ENCODE measurements at places on chromosomes 6 and 20.

GRCh38 chr6:52356017-52356416 is 5.9 kb upstream of the PAQR8 start:
- no peak for DNase-seq

DNA sequence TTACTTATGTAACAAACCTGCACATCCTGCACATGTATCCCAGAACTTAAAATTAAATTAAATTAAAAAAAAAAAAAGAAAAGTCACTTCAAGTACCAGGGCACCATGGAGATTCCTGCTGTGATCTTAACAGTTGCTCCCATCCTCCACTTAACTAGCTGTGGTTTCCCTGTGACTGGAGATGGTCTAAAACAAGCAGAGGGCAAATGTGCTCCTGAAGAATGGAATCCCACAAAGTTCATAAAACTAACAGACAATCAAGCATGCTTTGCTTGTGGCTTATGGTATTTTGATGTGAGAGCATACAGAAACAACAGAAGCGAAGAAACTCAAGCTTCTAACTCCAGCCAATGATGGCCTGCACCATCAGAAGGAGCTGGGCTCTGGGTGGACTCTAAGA is 153.6 kb upstream of the KCNK16 start:
- no peak for DNase-seq

GRCh38 chr6:28206928-28207509 is 18.1 kb upstream of the ZSCAN9 start:
- DNase-seq: no peak

DNA sequence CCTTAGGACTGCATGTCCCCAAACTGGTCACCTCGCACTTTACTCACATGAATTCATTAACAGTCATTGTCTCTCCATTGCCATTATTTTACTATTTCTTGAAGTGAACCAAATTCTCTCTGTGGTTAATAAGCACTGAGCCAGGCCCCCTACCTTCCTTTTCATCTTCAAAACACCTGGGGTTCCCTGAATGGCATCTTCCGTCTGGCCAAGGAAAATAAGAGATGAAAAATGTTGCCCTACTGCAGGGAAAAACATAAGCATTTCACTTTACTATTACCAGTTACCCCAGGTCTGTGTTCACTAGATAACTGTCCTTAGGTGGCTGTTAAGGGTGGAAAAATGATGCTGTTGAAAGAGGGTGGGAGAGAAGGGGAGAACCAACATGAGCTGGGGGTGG is 10.0 kb upstream of the NKX2-2 start:
- DNase-seq: no peak

- DNase-seq: no peak
Observed at GRCh38 chr6:19142275-19142674, 694.9 kb upstream of the ID4 start.

- DNase-seq: no peak
Observed at GRCh38 chr6:108167449-108168089, 1.7 kb downstream of the NR2E1 start.

- no peak for DNase-seq
Observed at GRCh38 chr20:20580139-20580538, 132.3 kb downstream of the RALGAPA2 start.

GRCh38 chr20:52572687-52573086 is 381.1 kb upstream of the ZFP64 start:
- DNase-seq: no peak

- DNase-seq: no peak
Observed at GRCh38 chr6:128569732-128570679, 49.6 kb upstream of the PTPRK start.

DNA sequence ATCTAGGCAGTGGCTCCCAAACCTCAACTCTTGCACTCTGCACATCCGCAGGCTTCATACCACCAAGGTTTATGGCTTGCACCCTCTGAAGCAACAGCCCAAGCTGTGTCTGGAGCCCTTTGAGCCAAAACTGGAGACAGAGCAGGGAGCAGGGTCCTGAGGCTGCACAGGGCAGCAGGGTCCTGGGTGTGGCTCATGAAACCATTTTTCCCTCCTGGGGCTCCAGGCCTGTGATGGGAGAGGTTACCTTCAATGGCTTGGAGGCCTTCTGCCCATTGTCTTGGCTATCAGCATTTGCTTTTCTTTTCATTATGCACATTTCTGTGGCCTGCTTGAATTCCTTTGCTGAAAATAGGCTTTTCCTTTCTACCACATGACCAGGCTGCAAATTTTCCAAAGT is 6.3 kb upstream of the FAM184A start:
- no peak for DNase-seq

DNA sequence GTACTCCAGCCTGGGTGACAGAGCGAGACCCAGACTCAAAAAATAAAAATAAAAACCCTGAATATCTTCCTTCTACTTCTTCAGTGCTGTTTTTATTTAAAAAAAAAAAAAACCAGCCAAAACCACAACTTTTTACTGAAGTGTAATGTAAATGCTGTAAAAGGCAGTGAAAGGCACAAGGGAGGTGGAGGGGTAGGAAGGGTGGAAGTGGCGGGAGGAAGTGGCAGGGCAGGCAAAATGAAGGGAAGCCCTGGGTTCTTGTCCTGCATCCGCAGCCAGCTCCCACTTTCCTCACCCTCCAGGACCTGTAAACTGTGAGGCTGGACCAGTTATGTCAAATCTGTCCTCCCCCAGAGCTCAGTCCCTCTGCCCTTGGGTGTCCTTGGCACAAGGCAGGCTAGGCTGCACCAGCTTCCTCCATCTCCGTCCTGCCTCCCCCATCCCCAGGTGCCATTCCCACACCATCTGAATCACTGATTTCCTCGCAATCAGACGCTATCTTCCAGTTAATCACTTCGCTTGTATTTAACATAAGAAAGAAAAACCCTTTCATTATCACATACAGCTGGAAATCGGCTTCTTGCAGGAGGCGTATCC is 13.7 kb upstream of the PANK2 start:
- DNase-seq: no peak

- DNase-seq: no peak
Observed at GRCh38 chr20:9884061-9884460, 45.2 kb upstream of the PAK5 start.

DNA sequence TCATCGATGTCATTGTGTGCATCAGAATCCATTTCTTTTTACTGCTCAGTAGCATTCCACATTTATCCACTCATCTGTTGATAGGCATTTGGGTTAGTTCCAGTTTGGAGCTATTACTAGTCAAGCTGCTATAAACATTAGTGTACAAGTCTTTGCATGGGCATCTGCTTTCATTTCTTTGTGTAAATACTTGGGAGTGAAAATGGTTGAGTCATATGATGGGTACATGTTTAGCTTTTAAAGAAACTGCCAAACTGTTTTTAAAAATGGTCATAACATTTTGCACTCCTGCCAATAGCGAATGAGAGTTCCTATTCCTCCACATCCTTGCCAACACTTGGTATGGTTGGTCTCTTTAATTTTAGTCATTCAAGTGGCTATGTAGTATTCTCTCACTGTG is 21.2 kb upstream of the SLC22A2 start:
- DNase-seq: no peak

DNA sequence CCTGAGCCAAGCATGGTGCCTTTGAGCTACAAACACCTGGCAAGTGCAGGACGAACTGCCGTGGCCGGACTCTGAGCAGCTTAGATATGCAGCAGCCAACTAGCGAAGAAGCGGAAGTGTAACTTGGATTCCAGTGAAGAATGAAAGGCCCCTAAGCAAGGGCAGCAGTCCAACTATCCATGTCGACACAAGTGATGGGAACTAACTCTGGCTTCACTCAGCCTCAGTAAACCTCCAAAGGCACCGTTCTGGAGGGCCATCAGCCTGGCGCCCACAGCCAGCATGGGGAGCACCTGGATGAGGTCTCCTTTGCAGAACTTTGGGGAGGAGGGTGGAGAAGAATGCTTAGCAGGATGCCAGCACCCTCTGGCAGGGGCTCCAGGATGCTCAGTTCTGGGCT is 78.4 kb upstream of the MLN start:
- DNase-seq: no peak

DNA sequence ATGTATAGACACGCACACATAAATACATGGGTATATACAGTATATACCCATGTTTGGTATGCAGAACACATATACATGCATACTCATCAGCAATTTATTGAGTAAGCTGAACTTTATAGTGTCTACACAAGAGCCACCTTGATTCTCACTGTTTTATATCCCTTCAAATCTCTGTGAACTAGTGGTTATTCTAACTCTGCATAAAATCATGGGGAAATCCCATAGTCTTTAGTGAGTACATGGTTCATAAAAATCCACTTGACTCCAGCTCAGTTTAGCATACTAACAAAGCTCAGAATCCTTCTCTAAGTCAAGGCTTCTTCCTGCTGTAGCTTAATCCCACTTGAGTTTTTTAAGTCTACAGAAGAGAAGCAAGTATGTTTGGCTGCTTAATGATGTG is 104.1 kb downstream of the THEMIS start:
- no peak for DNase-seq

DNA sequence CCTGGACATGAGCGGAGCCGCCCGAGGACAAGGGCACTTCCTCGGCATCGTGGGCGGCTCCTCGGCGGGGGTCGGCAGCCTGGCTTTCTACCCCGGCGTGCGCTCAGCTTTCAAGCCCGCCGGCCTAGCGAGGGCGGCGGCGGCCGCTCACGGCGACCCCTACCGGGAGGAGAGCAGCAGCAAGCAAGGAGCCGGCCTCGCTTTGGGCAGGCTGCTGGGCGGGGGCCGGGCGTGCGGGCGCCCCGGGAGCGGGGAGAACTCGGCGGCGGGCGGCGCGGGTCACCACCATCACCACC is 6.7 kb downstream of the PRDM13 start:
- DNase-seq: no peak

- DNase-seq: no peak
Observed at GRCh38 chr6:120826253-120826652, 508.0 kb downstream of the TBC1D32 start.

DNA sequence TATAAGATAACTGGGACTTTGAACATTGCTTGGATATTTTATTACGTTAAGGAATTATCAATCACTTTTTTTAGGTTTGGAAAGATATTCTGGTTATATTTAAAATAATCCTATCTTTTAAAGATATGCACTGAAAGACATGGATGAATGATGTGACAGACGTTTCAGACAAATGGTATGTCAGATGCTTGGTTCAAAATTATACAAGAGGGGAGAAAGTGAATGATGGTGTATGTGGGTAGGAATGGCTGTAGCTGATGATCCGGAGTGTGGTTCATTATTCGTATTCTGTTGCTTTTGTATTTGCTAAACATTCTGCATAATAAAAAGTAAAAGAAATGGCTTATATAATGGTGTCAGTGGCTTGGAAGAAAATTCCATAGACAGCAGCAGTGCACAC is 51.0 kb upstream of the SNRPB2 start:
- no peak for DNase-seq

DNA sequence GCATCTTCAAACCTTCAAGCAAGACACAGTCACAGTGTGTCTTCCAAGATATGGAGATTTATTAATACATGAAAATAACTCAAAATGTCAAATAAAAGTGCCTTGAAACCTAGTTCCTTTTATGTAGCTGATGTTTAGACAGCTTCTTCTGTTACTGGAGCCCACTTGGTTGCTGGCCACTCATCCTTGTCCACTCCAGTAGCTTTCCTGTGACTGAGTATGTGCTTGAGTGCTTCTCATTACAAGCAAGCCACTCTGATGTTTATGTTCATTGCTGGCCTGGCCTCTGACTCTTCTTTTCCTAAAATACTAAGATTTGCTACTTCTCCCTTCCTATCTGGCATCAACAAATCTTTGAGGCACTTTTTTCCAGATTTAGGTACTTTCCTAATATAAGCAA is 545.2 kb upstream of the MAN1A1 start:
- DNase-seq: no peak

DNA sequence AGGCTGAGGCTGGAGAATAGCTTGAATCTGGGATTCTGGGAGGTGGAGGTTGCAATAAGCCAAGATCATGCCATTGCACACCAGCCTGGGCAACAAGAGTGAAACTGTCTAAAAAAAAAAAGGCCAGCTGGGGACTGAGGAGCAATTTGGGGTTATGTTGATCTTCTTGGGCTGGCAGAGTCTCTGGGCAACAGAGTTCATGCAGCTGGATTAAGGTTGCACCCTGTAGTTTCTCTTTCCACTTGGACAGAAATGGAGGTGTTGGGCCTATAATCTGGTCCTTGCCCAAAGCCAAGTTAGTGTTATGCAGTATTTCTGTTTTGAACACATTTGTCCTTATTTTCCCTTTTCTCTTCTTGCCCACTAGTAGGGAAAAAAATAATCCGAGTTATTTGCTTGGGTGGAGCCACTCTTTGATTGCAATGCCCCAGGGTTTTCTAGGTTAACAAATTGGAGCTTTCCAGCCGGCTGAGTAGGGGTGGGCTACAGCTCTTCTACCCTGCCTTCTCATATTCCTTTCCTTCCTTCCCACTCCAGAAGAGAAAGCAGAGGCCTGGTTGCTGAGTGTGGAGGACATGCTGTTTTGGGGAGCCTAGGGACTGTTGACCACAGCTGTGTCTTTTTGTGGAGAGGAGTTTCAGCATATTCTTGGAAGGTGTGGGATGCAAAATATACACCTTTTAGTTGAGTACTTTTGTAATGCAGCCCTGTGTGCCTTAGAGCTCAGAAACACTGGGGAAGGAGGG is 213.9 kb downstream of the SOX4 start:
- no peak for DNase-seq

GRCh38 chr6:117487821-117488220 is 5.3 kb downstream of the DCBLD1 start:
- no peak for DNase-seq

DNA sequence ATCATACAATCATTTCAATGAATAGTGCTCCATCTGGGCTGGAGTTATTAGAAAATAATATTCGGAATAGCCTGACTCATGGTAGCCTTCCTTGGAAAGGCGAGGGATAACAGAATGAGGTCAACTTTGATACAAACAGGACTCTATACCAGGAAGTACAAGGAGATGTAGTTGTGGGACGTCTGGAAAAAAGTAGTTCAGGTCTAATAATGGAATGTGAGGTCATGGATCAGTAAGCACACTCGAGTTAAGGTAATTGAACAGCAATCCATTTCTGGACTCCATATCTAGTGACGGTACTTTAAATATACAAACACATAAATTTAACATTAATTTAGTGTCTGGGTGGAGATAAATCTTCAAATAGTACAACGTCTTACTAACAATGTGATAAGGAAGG is 1204.0 kb upstream of the ADGRB3 start:
- DNase-seq: no peak

DNA sequence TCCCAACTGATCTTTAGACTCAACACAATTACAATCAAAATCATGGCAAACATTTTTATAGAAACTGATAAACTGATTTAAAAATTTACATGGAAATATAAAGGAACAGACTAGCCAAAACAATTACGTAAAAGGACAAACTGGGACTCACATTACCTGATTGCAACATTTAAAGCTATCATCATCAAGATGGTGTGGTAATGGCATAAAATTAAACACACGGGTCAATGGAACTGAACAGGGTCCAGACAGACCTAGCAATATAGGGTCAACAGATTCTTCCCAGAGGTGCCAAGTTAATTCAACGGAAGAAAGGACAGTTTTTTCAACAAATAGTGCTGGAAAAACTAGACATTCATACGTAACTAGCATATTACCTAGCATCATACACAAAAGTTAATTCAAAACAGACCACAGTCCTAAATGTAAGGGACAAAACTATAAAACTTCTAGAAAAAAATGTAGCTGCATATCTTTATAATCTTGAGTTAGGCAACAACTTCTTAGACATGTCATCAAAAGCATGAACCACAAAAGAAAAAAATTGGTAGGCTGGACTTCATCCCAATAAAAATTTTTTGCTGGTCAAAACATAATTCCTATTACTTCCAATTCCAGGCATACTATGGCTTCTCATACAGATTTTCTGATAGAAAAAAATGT is 147.4 kb upstream of the BEND6 start:
- no peak for DNase-seq

GRCh38 chr20:48490961-48491831 is 336.6 kb downstream of the PREX1 start:
- no peak for DNase-seq

GRCh38 chr6:20542927-20543602 is 8.8 kb downstream of the CDKAL1 start:
- DNase-seq: no peak
